GM12892 (cell line): ENCODE measurements at places on chromosomes 4 and X.

- no peak for DNase-seq
Observed at GRCh38 chrX:9163214-9163709, 129.3 kb upstream of the FAM9B start.

GRCh38 chr4:171017593-171017992, 795.6 kb upstream of the GALNTL6 start:
- DNase-seq: no peak

- no peak for DNase-seq
Observed at GRCh38 chrX:153450949-153451277, 5.1 kb upstream of the TREX2 start.

- DNase-seq: no peak
Observed at GRCh38 chr4:95831166-95831565, 8.7 kb upstream of the PDHA2 start.

GRCh38 chr4:118842055-118842454, 6.1 kb upstream of the SEC24D start:
- DNase-seq: no peak

DNA sequence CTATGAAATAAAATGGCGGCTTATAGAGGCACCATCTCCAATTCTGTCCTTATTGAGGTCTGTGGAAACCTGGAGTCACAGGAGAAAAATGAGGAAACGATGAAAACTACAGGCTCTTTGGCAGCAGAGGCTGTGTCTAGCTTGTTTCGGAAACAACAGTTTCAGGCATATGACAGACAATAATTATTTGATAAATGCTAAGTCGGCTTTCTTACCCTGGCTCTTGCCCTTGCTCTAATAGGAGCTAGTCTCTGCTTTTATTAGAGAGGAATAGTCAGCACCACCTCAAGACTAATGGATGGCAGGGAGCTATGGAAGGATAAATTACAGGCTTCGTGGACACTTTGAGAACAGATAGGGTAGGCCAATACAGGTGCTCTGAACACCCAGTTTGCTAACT, 24.3 kb downstream of the HADH start:
- no peak for DNase-seq

GRCh38 chr4:110025056-110025455, 112.4 kb downstream of the EGF start:
- DNase-seq: no peak

DNA sequence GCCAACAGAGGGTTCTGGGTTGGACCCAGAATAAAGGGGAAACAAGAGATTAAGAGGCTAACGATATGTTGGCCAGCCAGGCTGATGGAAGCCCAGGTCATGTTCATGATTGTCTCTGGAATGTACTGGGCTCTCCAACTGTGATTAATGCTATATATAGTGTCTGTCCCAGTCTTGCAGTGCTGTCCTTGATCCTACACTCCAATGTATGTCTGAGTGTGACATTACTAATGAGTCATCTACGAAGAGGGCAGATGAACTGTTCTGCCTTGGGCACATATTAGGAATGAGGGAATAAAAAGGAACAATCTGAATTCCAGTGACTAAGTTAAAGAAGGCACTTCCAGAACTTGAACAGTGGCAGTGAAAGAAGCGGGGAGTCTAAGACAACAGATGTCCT, 142.1 kb downstream of the PDGFRA start:
- no peak for DNase-seq

DNA sequence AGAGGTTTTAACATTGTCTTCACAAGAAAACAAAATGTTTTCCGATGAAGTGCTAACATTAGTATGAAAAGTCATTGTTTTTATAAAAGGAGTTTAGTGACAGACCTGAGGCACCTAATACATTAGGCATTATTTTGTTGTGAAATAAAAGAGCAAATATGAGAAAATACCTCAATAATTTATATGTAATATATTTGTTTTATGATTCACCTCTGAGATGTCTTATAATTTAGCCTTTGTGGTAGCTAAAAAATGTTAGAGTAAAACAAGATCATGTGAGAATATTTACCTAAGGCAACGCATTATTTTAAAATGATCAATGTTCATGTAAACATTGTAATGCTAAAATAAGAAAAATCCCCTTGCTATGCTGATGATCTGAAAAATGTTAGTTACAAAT, 100.9 kb upstream of the WDFY3 start:
- no peak for DNase-seq

- no peak for DNase-seq
Observed at GRCh38 chr4:2794486-2795299, 1.8 kb downstream of the SH3BP2 start.

- DNase-seq: no peak
Observed at GRCh38 chrX:140933016-140933415, 69.4 kb upstream of the SPANXB1 start.

DNA sequence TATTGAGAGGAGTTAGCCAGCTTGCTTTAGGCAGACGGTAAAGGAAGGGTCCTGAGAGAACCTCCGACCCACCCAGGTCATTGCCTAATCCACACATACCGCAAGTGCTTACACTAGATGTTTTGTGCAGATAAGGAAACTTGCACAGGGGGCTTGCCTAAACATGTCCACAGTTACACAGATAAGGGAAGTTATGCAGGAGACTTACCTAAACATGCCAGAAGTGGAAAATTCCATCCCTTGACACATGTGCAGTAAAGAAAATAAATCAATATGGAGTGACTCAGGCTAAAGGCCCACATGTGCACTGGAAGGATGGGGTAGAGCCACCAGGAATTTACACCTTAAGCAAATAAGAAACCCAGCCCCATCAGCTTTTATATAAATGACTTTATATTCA, 232.8 kb upstream of the HDX start:
- DNase-seq: no peak

- no peak for DNase-seq
Observed at GRCh38 chr4:165874072-165874790, 1.2 kb downstream of the TLL1 start.

- no peak for DNase-seq
Observed at GRCh38 chr4:181376058-181376457, 867.1 kb upstream of the TENM3 start.

- no peak for DNase-seq
Observed at GRCh38 chr4:152258804-152259708, 276.8 kb downstream of the FBXW7 start.

GRCh38 chrX:115392871-115393270, 103.4 kb downstream of the LUZP4 start:
- DNase-seq: no peak

DNA sequence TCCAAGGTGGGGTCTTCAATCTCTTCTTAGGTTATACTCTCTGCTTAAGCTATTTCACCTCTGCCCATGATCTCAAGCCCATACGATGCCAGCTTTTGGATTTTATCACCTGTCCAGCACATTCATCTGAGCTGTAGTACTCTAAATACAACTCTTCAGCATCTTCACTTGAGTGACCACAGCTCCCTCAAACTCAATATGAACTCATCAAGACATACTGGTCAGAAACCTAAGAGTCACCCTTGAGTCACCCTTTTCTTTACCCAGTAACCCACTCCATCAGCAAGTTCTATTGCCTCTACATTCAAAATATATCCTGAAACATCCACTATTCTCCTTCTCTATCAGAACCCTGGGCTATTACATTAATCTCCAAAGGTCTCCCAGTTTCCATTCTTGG, 69.4 kb downstream of the DCHS2 start:
- DNase-seq: no peak

- DNase-seq: no peak
Observed at GRCh38 chrX:48833542-48834138, 1.8 kb downstream of the PCSK1N start.

DNA sequence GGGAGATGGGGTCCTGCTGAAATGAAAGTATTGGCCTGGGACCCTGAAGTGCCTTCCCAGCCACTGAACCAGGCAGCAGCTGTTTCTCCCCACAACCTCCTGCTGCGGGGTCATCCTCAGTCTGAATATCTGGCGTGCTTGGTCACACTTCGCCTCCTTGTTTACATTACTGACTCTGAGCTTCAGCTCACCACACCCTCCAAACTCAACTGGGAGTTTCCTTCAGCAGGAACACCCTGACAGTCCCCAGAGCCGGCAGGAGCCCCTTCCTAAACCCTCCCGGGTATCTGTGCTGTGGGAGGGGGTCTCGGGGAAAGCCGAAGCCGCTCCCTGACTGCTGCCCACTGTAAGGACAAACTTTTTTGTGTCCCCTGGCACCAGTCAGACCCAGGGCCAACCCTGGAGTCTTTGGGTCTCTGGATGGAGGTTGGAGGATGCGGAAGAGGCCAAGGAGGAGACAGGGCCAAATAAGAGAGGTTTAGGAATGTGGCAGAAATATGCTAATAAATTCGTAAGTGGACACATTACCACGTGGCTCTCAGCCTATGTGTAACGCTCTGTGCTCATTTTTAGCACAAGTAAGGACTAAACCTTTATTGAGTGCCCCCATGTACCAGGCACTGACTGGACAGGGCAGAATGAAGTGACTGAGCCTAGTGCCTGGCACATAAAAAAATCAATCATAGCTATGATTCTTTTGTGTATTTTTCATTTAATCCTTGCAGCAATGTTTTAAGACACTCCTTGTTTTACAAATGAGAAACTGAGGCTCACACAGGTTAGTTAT, 20.7 kb downstream of the FHDC1 start:
- no peak for DNase-seq

DNA sequence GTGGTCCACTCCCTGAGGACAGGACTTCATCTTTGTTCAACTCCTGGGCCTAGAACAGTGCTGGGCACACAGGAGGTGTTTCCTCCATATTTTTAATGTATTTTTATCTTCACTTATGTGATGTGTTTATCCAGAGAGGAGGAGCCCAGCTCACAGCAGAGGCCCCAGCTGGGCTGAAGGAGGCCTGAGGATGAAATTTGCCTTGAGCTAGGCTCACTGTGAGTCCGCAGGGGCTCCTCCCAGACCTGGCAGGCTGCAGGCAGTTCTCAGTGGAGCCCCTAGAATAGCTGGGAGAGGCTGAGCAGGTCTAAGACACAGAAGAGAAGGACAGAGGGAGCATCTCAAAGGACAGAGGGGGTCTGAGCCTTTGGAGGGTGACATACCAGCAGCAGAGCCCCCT, 26.8 kb downstream of the C4orf50 start:
- no peak for DNase-seq

- DNase-seq: no peak
Observed at GRCh38 chr4:70158576-70158975, 4.5 kb downstream of the PRR27 start.

DNA sequence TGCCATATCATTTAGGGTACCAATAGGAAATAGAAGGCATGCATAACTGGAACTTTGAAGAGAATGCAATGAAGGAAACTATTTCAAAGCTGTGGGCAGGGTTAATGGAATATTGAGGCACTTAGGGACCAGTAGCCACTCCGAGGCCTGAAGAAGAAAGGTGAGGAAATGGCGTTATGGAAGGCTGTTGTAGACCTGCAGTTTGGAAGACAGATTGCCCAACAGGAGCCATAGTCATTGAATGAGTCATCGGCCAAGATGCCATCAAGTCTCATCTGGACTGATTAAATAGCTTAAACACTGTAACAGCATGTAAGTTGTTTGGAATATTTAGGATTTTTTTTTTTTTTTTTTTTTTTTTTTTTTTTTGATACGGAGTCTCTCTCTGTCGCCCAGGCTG, 11.6 kb downstream of the CXCL13 start:
- no peak for DNase-seq

DNA sequence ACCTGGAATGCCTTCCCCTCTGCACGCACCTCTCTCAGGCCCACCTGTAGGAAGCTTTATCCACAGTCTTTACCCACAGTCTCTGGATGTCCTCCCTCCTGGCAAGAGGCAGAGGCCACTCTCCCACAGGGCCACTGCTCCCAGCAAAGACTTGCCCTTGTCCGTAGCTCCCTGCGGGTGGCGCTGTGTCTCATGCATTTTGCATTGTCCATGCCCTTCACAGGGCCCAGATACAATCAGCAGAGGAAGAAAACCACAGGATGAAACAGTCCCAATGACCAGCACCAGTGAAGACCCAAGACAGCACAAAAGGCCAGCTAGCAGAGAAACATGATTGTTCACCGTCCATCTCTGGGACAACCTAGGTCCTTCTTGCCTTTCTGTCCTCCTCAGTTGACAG, 2.1 kb upstream of the NSG1 start:
- no peak for DNase-seq

GRCh38 chr4:22471419-22471818, 44.4 kb downstream of the ADGRA3 start:
- DNase-seq: no peak

GRCh38 chrX:9180623-9181022, 146.7 kb upstream of the FAM9B start:
- DNase-seq: no peak

DNA sequence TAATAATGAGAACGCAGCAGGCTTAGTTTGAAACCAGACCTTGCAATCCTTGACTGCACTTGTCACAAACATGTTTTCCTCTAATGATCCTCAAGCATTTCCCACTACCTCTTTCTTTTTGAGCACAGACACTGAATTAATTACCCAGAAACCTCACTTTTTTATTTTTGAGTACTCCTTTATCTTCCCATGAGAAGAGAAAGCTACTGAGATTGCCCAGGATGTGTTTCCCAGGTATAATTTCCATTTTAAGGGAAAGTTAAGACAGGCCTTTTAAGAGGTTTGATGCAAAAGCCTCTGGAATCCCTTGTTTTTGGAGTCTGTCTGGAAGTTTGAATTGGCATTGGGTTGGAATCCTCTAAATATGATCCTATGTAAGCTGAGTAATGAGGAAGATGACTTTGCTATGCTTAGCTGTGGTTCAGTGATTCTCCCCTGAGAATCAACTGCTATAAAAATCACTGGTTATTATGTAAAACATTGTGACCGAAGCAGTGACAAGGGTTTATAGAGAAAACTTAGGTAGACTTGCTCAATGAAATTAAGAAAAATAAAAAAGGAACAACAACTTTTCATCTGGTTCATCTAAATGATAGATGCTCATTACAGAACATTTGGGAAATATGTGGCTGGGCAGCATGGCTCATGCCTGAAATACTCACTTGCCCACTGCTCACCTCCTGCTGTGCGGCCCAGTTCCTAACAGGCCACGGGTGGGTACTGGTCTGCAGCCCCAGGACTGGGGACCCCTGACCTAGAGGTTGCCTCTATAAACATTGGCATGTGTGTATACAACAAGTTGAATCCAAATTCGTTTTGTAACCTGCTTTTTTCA, 10.8 kb upstream of the RHOH start:
- no peak for DNase-seq

DNA sequence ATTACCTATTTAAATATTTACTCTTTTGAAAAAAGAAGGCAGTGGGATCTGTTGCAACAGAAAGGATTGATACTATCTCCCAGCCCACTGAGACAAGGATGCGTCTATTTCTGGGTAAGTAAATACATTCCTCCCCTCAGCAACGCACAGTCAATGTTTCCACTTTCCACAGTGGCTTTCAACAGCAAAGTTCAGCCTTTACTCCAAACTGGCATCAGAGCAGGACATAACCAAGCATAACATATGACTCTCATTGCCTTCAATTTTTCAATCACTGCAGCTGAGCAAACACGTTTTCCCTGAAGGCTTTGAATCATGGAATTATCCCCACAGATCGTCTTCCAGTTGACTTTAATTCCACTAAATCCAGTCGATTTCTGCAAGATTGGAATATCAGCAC, 160.3 kb upstream of the FRG1 start:
- no peak for DNase-seq

GRCh38 chr4:20698382-20698781, 1.9 kb upstream of the PACRGL start:
- no peak for DNase-seq

- DNase-seq: no peak
Observed at GRCh38 chr4:534576-535151, 35.7 kb downstream of the PIGG start.

- DNase-seq: no peak
Observed at GRCh38 chrX:2549876-2550275, 49.1 kb upstream of the DHRSX start.
